NCI-H345 (cell line): ENCODE measurements at places on chromosomes 11 and 22.
A peak's percentile ranks its signal among the peaks of the same experiment; 100 is the strongest.

GRCh38 chr11:68564261-68564660 lies 103.7 kb downstream of the PPP6R3 start:
- no peak for DNase-seq

- DNase-seq: peak; percentile 5
Measured at GRCh38 chr11:131195661-131196517, 174.5 kb upstream of the NTM start.

GRCh38 chr11:130024361-130024760 lies 21.7 kb upstream of the PRDM10 start:
- no peak for DNase-seq

DNA sequence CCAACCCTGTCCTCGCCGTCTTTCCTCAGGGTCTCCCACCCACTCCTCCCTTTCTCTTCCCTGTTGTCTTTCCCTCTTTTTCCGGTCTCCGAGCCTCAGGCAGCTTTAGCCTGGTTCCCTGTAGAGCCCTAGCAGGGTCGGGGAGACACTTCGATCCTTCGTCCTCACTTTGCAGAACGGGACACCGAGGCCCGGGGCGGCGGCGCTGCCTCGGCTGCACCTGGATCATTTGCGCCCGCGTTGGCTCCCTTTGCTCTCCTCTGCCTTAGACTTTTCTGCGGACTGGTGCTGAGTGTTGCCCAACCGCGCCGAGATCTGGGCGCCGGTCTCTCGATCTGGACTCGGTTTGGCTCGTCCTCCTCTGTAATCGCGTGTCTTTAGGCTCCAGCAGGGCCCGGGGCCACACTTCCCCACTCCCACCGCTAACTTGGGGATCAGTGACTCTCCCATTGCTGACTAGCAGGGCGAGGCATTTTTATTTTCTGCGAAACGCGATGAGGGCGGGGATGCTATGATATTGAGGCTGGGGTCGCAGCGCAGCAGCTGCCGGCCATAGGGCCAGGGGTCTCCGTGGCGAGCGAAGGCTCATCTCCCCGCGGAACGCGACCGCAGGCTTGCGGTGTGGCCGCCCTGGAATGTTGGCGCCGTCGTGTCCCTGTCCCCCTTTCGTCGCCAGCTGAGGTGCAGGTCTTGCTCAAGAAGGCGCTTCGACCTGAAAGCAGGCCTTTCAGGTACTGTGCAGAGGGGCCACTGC lies 1.6 kb upstream of the E2F8 start:
- DNase-seq: no peak

DNA sequence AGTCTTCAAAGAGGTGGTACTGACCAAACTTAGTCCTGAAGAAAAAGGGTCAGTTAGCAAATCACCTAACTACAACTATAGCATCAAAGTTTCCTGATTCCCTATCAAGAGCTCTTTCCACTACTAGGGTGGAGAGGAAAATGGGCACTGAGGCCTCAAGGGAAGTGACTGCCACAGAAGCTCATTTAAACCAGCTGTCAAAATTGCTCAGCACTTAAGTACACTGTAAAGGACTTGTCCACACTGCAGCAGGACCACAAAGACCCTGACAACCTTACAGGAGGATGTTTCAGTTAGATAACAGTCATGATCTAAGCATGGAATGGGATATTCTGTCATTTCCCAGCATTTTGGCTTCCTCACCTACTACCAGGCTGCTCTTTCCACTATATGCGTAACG lies 33.0 kb downstream of the FAM168A start:
- DNase-seq: no peak

DNA sequence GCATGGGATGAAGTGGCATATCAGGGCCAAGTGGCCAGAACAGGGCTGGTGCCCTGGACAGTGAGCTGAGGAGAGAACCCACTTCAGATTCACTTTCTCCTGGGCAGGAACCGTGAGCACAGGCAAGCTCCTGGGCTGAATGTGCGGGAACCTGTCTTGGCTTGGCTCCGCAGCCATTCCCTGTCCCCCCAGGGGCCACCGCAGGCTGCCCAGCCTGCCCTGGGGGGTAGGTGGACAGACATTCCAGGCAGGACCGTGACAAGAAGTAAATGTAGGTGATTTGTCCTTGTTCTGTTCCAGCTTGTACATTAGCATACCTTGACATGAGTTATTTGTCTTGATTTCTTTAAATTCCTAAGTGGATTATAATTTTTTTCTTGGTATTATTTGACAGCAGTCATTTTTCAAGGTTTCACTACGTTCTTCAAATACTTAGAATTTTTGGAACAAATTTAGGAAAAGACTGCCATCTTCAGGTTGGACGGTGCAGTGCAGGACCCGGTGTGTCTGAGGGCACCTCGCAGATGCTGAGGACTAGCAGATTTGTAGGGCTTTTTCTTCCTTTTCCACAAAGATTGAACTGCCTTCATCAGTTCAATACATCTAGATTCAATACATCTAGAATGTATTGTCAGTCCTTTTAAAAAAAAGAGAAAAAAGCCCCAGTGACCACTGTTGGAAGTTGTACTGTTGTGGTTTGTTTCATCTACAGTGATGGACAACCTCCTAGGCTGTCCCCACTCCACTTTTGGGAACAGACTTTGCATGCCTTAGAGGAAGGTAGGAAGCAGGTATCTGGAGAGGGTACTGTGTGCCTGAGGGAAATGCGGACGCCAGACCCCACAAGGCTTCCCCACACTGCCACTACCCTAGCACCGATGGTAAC lies 115.1 kb upstream of the RASSF10 start:
- DNase-seq: peak; percentile 47

DNA sequence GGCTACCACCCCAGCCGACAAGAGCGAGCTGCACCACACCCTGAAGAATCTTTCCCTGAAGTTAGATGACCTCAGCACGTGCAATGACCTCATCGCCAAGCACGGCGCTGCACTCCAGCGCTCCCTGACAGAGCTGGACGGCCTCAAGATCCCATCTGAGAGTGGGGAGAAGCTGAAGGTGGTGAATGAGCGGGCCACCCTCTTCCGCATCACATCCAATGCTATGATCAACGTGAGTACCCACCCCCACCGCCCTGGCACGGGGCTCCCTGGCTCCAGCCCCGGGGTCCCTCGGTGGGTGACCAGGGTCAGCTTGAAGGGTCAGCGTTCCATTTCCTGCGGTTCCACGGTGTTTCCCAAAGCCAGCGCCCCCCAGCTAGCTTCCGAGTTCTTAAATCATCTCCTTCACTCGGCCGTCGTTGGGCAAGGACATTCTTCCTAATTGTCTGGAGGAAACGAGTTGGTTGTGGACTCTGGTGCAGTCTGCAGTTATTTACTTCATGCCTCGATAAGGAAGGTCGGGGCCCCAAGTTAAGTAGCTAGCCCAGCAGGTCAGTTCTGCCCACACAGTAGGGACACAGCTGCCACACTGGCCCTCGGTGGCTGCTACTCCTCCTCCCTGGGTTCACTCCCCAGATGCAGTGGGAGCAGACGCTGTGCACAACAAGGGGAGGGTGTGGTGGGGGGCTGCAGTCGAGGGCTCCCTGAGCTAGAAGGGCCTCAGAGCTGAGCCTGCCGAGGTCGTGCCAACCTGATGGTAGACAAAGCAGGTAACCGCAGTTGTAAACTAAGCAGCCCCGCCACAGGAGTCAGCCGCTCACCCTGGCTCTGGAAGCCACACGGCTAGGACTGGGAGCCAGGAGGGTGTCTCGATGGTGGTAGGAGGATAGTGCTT lies 97.9 kb downstream of the MORC2 start:
- no peak for DNase-seq

DNA sequence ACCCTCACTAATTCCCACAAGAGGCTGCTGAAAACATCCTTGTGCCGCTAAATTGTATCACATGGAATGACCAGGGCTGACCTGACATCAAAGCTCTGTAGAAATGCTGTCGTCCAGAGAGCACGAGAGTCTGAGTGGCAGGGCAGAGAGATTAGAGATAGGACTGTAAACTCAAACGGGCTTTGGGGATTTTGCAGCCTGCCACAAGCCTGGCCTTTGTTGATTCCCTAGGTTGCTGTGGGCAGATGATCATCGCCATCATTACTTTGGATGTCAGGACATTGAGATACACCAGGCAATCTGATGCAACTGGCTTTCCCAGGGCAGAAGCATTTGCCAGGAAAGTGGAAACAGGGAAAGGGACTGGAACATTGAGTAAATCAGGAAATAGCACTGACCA lies 131.6 kb downstream of the ETS1 start:
- no peak for DNase-seq

DNA sequence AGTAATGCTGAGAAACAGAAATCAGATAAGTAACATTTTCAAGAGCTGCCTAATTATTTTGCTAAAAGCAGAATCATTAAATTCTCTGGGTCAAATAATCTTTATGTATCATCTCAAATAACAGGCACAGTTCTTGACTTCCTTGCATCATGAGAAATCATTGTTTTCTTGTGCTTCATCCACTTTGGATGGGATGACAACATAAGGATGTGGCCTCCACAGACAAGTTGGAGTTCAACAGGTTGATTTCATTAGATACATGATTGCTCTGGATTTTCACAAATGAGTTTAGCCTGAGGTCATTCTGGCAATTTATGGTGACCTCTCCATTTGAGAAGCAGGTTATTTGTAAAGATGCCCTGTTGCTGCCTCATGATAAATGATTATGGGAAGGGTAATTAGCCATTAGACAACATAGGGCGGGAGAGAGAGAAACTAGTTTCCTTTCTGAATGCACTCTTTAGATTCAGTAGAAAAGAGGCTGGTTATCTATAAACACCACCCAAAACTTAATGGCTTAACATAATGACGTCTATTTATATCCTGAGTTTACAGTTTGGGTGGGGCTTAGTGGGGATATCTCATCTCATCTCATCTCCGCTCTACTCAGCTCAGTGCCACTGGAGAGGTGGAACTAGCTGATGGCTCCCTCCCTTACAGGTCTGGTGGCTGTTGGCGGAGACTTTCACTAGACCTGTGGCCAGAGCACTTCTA lies 35.0 kb upstream of the ADORA2A start:
- DNase-seq: no peak

DNA sequence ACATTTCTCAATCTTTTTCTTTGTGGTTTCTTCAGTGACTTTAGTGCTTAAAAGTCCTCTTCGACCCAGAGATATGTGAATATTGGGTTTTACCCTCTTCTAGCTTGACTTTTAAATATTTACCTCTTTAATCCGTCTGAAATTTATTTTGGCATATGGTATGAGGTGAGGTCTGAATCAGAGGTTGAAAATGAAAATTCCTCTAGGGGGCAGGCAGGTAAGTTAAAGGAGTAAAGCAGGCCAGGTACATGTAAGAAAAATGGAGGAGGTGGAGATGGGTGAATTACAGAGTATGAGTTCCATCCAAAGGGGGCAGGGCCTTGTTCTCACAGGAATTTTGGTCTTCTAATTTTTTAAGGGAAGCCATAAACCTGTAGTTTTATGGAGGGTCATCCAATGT lies 263.8 kb upstream of the NARS2 start:
- DNase-seq: peak; percentile 21

- DNase-seq: no peak
Measured at GRCh38 chr11:19722702-19723101, 10.1 kb downstream of the NAV2 start.
